RPMI7951 (cell line): ENCODE measurements at places on chromosomes 3 and 15. TPM values are rescaled to one million over a fixed set of nuclear protein-coding genes. Genes with fewer than 3 reads are reported as not detected.

Gene GRM2
- 0.10 and 0.12 TPM in 2 replicates for total RNA-seq

GRCh38 chr15:25730918-25731317, 132.2 kb downstream of the ATP10A start:
- DNase-seq, result no peak

Gene XCR1
- not detected in 2 replicates for total RNA-seq

Gene TRH
- not detected in 2 replicates for total RNA-seq

DNA sequence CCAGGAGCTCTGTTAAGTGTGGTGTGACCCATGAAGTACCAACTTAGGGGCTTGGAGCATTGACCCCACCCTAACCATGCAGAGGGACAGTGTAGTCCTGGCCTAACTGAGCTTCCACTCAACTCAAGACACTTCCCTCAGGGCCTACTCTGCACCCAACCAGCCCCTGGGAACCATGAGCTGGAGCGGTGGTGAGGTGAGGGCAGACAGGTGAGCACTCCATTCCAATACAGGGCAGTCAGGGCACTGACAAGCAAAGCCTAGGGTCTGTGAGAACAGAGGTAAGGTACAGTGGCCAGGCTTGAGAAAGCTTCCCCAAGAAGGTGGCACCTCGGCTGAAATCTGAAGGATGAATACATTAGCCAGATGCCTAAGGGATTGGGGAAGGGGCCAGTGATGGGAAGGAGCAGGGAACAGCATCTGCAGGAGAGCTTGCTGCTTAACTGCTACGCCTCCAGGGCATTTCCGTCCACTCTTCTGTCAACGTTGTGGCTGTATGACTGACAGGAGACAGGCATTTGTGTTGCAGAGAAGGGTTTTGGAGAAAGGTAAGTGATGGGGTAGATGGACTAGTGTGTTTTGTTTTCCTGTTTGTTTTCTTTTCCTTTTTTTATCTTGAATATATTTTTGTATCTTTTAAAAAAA, 243.5 kb upstream of the TRIM42 start:
- no peak for DNase-seq

Gene VIPR1
- total RNA-seq, result 186 and 215 TPM in 2 replicates

GRCh38 chr3:143331350-143331749, 211.8 kb downstream of the CHST2 start:
- DNase-seq, result peak; percentile 93

Gene ISL2
- 1.8 and 3.4 TPM in 2 replicates for total RNA-seq

GRCh38 chr15:83039206-83039605, 27.8 kb upstream of the C15orf40 start:
- DNase-seq, result no peak

Gene LMAN1L
- not detected in 2 replicates for total RNA-seq

- DNase-seq, result no peak
Measured at GRCh38 chr15:25368850-25369249, 70.0 kb downstream of the UBE3A start.

DNA sequence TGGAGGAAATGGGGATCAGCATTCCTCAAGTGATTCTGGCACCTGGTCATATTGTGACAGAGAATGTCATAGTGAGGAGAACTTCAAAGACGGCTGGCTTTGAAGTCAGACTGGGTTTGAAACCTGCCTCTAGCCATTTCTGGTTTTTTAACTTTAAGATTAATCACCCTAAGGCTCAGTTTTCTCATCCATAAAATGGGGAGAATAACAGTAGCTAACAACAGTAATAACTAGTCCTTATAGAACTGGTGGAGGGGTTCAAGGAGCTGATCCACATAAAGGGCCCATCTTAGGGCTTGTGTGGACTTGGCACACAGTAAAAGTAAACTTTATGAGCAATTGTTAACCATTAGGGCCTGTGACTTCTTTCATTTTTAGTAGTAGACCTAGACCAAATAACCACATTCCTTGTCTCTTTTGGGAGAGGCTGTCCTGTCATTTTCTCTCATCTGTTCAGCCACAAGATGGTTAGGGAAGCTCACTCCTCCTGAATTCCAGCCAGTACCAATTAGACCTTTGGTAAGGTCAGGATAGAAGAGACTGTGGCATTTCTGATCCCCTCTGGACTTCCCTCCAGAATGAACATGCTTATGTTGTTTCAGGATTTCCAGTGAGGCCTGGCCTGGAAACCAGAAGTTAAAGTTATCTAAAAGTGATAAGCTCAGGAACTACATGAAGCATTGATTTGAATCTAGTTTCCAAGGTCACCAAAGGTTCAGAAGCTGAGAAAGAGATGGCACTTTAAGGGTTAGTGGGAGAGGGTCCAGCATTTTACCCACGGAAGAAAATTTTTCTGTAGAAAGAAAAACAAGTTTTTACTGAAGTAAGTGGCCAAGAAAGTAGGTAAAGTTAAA, 159.3 kb upstream of the DPH6 start:
- peak; percentile 23 for DNase-seq

- DNase-seq, result no peak
Measured at GRCh38 chr15:69526081-69527061, 73.8 kb downstream of the RPLP1 start.

Gene GOLGA8J
- total RNA-seq, result not detected in 2 replicates

DNA sequence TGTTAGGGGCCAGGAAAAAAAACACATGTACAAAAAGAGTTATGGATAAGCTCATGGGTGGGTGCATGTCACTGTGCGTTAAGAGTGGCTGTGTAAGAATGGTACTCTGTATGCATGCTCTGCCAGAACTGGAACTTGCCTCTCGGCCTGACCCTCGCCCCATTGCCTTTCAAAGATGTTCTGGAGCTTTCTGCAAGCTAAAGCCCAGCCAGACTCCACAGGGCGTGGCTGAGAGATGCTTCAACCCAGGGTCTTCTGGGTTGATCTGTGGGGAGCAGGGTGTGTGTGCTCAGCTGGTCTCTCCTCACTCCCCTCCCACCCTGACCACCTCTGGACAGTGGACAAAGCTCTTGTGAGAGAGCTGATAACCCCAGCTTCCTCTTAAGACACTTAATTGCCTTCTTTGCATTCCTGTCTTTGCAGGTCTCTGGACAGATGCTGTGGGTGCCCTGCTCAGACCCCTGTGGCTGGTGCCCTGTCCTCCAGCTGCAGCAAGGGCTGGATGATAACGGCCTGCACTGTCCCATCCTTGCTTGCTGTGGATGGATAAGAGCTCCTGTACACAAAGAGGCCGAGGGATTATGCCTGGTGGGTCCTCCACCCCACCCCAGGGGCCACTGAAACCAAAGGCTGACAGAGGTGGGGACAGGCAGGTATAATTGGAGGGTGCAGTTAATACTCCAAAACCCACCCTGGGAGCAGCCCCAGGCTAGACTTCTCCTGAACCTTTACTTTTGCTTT, 28.7 kb downstream of the ALDH1L1 start:
- no peak for DNase-seq

Gene GPR27
- total RNA-seq, result not detected in 2 replicates

DNA sequence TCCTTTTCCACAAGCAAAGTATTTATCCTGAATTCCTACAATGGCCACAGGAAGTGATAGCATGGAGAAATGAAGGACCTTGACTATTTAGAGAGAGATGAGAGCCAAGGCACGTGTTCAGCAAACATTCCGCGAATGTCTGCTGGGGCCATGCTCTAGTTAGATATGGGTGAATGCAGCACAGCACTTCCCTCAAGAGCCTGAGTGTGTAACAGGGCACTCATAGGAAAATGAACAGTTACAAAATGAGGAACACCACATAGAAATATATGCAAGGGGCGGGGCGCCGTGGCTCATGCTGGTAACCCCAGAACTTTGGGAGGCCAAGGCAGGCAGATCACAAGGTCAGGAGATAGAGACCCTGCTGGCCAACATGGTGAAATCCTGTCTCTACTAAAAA, 406.9 kb downstream of the NR2F2 start:
- no peak for DNase-seq

GRCh38 chr3:194102436-194102835, 33.5 kb upstream of the HES1 start:
- DNase-seq, result no peak

- no peak for DNase-seq
Measured at GRCh38 chr15:37856109-37856508, 78.3 kb upstream of the TMCO5A start.

Gene CEP152
- 26.8 and 34.5 TPM in 2 replicates for total RNA-seq

- DNase-seq, result no peak
Measured at GRCh38 chr3:110684466-110684865, 387.1 kb upstream of the NECTIN3 start.

DNA sequence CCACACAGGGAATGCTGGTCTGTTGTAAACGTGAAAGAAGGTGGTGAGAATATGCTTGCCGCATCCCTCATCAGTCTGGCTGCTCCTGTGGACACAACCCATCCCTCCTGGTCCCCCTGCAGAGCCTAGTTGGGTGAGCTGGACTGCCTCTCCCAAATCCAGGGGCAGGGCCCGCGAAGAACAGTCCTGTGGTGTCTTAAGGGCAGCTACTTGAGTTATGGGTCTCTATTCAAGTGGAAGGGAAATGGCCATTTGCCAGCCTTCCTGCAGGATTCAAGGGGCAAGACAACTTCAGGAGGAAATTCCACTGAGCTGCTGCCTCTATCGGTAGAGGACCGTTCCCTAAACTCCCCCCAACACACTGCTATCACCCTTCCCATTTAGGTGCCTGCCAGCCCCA, 98.9 kb downstream of the IQSEC1 start:
- DNase-seq, result no peak

Gene SPATA16
- total RNA-seq, result not detected in 2 replicates

Gene CFAP20DC
- total RNA-seq, result 11.3 and 12.0 TPM in 2 replicates

Gene CCDC39
- total RNA-seq, result not detected in 2 replicates

- peak; percentile 94 for DNase-seq
Measured at GRCh38 chr15:79640206-79640605, 208.1 kb downstream of the MINAR1 start.

DNA sequence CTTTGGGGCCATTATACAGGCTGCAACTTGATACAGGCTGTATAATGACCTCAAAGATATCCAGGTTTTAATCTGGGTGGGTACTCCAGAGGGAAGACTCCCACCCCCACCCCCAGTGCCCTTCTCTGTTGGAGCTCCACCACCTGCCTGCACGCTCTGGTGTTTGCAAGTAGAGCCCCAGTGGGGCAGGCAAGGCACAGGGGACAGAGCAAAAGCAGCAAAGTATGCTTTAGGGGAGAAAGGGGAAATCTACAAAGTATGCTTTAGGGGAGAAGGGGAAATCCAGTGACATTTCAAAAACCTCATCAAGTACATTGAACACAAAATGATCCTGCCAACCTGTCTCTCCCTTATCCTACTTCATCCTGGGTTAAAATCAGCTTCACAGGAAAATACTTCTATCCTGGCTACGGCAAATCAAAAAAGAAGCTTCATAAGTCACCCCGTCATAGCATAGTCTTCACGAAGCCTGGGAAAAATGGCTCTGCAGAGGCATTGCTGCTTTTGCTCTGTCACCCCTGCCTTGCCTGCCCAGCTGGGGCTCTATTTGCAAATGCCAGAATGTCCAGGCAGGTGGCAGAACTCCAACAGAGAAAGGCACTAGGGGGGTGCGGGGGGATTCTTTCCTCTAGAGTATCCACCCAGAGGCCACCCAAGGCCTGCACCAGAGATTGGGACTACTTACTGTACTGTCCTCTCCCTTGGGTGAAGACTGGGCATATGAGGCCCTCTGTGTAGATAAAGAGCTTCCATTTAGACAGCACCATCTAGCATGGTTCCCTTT, 60.9 kb upstream of the ATP11B start:
- no peak for DNase-seq

Gene ZKSCAN7
- total RNA-seq, result 3.6 and 5.8 TPM in 2 replicates

- DNase-seq, result no peak
Measured at GRCh38 chr15:36601952-36602351, 22.5 kb downstream of the CDIN1 start.

- no peak for DNase-seq
Measured at GRCh38 chr3:111932946-111933345, 45.9 kb upstream of the ABHD10 start.

GRCh38 chr15:29134239-29134638, 135.4 kb downstream of the NSMCE3 start:
- no peak for DNase-seq
